ENCODE measurements at places on chromosomes 1 and 21.

DNA sequence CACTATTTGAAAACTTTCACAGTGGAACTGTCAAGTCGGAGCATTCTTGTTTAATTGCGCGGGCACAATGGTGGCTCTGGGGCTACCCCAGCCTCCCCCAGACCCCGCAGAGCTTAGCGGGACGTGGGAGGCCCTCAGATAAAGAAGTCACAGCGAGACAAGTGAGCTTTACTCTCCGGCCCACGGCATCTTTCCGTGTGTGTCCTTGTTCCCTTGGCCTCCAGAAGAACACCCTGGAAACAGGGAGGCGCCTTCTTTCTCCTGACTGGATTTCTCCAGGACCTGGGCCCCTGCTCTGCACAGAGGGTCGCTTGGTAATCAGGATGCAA is 382.8 kb downstream of the RRAGC start:
- DNase-seq: no peak

DNA sequence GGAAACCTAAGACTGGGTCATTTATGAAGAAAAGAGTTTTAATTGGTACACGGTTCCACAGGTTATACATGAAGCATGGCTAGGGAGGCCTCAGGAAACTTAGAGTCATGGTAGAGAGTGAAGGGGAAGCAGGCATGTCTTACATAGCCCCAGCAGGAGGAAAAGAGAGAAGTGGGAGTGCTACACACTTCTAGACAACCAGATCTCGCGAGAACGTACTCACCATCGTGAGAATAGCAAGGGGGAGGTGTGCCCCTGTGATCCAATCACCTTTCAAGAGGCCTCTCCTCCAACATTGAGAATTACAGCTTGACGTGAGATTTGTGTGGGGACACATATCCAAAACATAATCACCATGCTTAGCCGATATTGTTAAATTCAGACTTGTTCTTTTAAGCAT is 62.8 kb downstream of the DYRK1A start:
- no peak for DNase-seq

- DNase-seq: no peak
Observed at GRCh38 chr1:171334024-171334640, 20.1 kb downstream of the FMO4 start.

DNA sequence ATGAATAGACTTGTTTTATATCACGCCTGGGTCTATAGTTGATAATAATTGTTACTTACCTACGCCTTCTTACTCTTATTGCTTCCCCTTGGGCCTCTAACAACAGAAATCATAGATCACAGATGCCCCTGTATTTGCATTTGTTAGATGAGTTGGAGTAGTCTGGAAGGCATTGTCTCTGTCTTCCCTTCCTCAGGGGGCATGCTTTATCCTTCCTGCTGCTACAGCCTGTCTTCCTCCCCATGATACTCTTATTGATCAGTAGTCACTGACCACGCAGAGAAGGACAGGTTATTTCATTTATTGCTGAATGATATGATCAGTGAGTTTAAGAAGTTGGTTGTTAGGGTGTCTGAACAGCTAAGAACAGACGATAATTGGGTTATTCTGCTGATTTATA is 98.4 kb downstream of the DNM3 start:
- DNase-seq: no peak

- DNase-seq: no peak
Observed at GRCh38 chr1:155079210-155079486, 511 bp downstream of the EFNA3 start.

- no peak for DNase-seq
Observed at GRCh38 chr1:30720271-30721223, 2.8 kb downstream of the MATN1 start.

GRCh38 chr1:29585656-29586055 is 349.3 kb downstream of the PTPRU start:
- DNase-seq: no peak

GRCh38 chr1:9331016-9331415 is 38.3 kb downstream of the SPSB1 start:
- DNase-seq: no peak

DNA sequence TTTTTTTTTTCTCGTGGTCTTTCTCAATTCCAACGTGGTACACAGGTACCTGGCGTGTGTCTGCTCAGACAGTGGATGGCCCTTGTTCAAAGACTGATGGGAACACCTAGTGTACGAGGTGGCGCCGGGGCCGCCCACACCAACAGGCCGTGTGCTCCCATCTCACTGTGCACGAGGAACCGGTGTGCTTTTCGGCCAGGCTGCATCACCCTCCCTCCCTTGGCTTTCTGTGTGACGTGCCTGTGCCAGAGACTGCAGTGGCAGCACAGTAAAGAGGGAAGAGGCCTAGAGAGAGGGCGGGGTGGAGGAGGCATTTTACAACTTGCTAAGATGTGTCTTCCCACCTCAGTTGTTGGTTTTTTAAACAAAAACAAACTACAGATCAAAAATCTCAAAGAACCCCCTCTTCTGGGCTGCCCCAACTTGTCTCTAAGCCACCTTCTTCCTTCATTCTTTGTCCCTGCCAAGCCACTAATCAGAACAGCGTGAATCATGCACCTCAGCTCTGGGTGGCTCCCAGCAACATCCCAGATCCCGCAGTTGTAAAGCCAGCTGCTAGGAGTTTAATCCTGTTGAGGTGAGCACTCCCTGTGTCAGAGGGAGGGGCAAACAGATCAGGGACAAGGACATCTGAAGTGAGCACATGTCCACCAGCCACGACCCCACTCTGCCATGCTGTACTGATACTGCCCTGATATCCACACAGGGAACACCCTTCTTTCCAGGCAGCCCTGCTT is 20.7 kb downstream of the IRF2BP2 start:
- no peak for DNase-seq

- no peak for DNase-seq
Observed at GRCh38 chr1:202713110-202713509, 2.9 kb upstream of the SYT2 start.

- DNase-seq: no peak
Observed at GRCh38 chr1:15324869-15325335, 77.9 kb downstream of the FHAD1 start.

DNA sequence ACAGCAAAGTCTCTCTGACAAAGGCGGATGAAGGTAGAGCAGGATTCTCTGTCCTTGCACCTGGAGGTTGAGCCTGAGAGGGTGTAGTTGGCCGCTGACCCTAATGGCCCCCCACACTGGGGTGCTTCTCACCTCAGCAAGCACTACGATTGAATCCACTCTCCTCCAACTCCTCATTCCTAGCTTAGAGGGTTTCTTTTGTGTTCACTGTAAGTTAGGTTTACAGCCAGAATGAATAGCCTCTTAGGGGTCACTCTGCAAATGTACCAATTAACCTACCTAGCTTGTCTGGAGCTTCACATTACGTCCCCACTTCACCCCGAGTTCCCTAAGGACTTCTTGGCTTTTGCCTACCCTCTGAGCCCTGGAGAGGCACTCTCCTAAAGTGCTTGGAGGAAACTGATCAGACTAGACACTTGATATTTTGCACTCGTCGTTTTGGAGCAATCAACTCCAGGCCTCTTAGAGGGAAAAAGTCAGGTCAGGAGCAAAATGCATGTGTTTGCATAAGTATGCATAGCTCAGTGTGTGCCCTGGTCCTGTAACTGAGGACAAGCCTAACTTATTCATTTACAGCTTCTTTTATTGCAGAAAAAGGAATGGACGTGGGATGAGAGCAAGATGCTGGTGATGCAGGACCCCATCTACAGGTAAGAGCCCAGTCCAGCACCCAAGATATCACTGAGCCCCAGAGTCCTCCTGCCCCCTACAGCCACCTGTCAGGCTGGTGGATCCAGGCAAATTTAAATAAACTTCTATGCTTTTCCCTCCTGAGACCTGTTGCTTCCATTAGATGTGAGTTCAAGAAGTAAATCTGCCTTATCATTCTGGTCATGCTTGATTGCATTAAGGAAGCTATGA is 76.4 kb downstream of the SPATA46 start:
- no peak for DNase-seq

GRCh38 chr1:245465666-245466065 is 310.9 kb downstream of the KIF26B start:
- DNase-seq: no peak

DNA sequence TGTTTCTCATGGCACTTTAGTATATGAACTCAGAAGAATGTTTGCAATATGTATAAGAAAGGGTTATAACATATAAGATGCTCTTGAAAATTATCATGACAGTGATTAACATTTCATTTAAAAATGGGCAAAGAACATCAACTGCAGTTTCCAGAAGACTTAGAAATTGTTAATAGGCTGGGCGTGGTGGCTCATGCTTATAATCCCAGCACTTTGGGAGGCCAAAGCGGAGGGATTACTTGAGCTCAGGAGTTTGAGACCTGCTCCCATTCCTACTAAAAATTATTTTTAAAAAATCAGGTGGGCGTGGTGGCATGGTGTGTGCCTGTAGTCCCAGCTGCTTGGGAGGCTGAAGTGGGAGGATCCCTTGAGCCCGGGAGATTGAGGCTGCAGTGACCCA is 23.1 kb downstream of the MTF2 start:
- no peak for DNase-seq

DNA sequence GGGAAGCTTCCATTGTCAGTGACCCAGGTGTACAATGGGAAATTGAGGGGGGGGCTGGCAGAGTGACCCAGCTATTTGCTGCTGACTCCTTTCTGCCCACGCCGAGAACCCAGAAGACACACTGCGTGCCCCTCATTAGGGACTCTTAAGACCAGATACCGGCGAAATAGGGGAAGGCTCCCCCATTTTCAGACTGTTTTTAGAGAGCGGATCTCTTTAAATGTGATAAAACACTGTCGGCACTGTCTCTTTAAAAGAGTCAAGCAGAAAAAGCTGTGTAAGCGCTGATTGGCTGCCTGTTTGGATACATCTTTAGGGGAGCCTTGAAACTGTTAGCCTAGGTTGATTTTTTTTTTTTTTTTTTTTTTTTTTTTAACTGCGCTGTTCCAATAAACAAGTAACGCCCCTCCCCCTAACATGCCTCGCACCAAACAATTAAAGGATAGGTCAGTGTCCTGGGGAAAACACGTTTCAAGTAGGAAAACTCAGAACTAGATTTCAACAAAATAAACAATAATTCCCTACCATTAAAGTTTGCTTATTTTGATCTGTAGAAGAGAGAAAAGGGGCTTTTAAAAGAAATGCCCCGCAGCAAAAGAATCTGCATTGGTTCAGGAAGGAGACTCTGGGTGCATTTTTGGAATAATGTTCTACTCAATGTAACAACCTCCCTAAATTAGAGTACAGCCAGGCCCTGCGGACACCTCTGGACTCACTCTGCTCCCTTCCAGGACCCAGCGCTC is 1.4 kb upstream of the SSBP3 start:
- DNase-seq: peak; percentile 89

DNA sequence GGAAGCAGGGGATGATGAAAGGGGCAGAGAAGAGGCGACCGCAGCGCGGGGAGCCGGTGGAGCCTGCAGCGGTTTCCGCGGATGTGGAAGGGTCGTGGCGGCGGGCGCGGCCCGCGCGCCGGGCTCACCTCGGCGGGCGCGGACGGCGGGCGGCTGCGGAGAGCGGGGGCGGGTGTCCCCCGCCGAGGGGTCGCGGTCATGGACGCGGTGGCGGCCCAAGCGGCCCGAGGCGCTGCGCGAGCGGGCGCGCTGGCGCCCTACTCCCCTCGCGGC is 572 bp downstream of the LPGAT1 start:
- DNase-seq: no peak

- no peak for DNase-seq
Observed at GRCh38 chr1:3588395-3588794, 22.9 kb downstream of the MEGF6 start.

- DNase-seq: no peak
Observed at GRCh38 chr21:43575473-43575844, 83.8 kb downstream of the HSF2BP start.

GRCh38 chr1:33045246-33045645 is 8.6 kb upstream of the AK2 start:
- peak; percentile 21 for DNase-seq

DNA sequence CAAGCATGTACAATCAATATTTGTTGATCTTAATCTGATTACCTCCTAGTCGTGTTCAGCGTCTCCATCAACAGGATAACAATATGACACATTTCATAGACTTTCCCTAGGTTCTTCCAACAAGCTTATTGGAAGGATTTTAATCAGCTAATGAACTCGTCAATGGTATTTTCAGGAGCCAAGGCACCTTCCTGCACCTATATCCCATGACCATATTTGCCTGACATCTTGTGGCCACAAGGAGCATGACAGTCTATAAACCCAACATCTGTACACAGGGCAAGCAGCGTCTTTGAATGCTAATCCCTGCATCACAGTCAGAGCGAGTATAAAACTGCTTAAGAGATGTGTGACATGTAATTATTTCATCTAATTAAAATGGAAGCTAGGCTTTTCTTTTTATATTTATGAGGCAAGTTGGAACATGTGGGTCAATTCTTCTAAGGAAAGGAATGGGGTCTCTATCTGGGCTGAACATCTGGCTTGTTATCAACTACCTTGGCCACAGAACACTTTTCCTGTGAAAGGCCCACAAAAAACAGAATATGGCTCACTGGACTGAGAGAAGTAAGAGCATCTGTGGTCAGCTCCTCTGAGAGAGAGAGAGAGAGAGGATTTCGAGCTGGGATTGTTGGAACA is 388.8 kb downstream of the NTNG1 start:
- DNase-seq: peak; percentile 59

DNA sequence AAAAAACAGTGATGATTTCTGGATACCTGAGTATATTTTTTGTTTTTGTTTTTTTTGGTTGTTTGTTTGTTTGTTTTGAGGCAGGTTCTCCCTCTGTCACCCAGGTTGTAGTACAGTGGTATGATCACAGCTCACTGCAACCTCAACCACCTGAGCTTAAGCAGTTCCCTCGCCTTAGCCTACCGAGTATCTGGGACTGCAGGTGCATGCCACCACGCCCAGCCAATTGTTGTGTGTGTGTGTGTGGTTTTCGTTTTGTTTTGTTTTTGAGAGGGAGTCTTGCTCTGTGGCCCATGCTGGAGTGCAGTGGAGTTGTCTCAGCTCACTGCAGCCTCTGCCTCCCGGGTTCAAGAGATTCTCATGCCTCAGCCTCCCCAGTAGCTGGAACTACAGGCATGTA is 55.3 kb upstream of the RCC1 start:
- DNase-seq: no peak

DNA sequence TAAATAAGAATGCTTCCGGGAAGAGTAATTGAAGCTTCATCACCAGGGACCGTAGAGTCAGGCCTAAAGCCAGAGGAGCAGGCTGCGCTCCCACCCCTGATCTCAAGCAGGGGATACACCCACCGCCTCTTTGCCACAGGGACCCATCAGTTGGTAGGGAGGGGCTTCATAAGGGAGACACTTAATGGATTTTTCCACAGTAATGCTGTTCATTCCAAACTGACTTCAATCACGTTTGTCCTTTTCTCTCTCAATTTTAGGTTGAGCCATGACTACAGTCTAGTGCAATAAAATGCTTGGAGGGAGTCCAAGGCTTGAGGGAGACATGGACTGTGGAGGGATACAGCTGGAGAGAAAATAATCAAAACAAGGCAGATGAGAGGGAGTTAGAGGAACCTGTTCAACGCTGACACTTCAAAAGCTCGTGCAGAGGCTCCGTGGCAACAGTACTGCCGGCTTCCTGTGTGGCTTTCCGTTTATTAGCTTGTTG is 111.5 kb downstream of the SEC16B start:
- no peak for DNase-seq

GRCh38 chr1:173426057-173426456 is 51.1 kb upstream of the PRDX6 start:
- no peak for DNase-seq
